ENCODE measurements at places on chromosomes 2 and 18.

- DNase-seq, result no peak
These were observed 623.1 kb downstream of the CCDC85A start for GRCh38 chr2:56806924-56807323.

- no peak for DNase-seq
These were observed 1.5 kb downstream of the AQP4 start for GRCh38 chr18:26863921-26864497.

DNA sequence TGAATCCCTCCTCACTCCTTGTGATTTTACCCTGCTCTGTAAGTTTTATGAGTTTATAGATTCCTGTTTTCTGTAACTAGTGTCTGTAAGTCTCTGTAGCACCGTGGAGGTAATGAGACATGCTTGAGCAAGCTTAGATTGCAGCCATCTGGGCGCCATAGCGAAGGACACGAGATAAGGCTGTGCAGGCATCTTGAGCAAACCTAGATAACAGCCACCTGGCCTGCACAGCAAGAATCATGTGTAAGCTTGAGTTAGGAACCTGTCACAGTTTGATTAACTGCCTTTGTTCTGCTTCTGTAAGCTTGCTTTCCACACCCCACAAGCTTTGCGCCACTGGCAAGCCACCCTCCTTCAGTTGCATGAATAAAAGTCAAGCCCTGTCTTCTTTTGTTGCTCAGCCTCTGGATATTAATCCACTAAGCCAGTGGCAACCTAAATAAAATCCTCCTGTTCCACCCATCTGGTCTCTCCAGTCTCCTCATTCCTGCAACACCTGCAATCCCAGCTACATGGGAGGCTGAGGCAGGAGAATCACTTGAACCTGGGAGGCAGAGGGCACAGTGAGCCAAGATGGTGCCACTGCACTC is 270.6 kb upstream of the RGPD4 start:
- DNase-seq, result no peak

DNA sequence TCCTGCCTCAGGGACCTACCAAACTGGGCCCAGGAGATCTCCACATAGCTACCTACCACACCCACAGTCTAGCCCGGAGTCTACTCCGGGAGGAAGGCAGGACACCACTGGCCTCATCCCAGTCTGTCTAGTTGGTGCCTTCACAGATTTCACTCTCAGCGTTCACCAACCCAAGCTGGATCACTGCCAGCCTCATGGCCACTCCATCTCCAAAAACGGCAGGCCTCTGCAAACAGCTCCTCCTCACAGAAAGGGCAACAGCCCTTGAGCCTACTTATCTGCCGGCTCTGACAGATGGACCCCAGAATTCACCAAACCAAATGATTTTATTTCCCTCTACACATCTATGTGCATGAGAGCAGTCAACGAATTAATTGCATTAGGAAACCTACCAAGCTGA is 61.3 kb downstream of the NCKAP5 start:
- DNase-seq, result no peak

- no peak for DNase-seq
These were observed 106.3 kb downstream of the RNF144A start for GRCh38 chr2:7023542-7023941.

- no peak for DNase-seq
These were observed 413.3 kb downstream of the TSN start for GRCh38 chr2:122168799-122169198.

- DNase-seq, result no peak
These were observed 10.8 kb downstream of the OXER1 start for GRCh38 chr2:42752816-42753813.

DNA sequence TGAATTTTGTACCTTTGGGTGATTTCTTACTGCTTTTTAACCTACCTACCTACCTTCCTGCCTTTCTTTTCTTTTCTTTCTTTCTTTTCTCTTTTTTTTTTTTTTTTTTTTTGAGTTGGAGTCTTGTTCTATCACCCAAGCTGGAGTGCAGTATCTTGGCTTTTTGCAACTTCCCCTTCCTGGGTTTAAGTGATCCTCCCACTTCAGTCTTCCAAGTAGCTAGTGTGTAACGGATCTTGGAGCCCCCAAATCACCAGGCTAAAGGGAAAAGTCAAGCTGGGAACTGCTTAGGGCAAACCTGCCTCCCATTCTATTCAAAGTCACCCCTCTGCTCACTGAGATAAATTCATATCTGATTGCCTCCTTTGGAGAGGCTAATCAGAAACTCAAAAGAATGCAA is 61.3 kb downstream of the DDX18 start:
- no peak for DNase-seq

- DNase-seq, result no peak
These were observed 42.8 kb upstream of the MAL start for GRCh38 chr2:94982675-94983074.

GRCh38 chr18:27869735-27870134 is 307.2 kb downstream of the CDH2 start:
- no peak for DNase-seq

DNA sequence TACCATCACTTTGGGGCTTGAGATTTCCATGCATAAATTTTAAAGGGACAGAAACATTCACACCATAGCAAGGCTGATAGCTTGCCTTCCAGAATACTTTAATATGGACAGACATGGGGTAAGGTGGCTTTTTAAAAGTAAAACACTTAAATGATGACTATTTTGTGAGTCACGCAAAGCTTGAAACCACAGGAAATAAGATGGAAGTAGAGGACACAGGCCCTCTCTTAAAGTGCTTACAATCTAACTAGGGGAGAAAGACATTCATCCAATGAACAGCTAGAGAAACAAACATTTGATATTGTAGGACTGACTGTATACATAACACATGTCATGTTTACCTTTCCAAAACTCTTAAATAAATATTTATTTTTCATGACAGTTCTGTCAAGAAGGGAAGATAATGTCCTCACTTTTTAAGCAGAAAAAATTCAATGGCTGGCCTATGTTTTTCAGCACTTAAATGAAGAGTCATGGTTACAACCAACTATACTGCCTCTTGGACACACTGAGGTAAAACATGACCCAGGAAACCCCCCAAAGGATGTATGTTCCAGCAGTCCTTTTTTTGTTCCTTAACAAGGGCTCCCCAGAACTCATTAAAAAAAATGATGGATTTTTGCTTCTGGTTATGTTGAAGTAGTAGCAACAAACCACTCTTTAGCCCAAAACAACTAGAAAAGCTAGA is 120.0 kb upstream of the RBMS1 start:
- no peak for DNase-seq

DNA sequence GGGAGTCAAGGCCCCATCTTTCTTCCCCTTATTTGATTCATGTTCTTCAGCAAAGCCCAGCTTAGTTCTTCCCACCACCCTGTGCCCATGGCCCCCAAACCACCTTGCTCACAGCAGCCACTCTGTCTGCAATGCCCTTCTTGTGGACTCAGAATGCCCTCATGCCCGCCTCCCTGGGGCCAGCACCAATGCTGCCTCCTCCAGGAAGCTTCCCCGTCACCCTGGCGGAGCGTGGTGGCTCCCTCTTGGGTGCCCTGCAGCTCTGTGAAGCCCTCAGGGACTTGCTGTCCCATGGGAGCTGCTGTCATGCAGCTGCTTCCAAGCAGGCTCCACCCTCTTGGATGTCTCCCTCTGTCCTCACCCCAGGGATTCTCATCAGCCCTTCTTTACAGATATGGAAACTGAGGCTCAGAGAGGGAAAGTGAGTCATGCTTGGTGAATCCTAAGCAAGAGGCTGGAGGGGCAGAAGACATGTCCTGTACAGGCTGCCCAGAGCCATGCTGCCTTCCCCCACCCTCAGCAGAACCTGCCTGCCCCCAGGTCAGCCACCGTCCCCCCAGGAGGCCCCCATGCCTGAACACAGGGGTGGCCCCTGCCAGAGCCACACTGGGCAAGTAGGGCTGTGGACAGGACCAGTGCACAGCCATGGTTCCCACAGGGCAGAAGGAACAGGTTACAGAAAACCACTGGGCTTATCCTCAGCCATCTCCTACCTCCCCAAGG is 11.8 kb upstream of the DUSP2 start:
- DNase-seq, result no peak

DNA sequence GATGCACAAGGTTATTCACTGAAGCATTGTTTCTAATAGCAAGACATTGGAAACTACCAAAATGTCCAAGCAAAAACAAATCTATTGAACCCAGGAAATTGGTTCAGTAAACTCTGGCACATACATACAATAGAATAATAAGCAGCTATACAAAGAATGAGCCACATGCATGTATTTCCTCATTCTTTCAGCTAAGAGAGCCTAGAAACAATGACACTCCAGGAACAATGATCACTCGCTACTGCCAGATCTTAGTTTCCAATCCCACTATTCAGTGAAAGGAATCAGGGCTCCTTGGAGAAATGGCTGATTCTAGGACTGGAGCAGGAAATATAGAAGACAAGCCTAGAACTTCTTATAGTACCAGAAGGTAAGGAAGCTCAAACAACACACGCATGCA is 221.9 kb upstream of the AGAP1 start:
- no peak for DNase-seq
